ENCODE measurements at places on chromosomes 3 and 15.
A peak's percentile ranks its signal among the peaks of the same experiment; 100 is the strongest.

- DNase-seq, result peak; percentile 92
Observed at GRCh38 chr3:137032465-137033120, 74.8 kb downstream of the IL20RB start.

DNA sequence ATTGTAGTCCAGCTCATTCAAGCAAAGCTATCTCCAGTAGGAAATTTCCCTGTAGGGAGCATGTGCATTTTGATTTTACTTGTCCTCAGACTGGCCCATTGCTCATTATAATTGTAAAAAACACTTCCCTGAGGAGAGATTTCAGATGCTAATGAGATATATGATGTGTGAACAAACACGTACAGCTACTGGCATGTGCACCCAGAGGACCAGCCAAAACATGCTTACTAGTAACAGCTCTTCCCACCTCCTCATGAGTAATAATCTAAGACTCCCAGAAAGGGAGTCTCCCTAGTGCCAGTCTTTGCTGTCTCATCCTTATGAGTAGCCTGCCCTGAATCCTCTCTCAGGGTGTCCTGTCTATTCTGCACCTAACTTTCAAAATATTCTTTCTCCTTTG is 43.4 kb downstream of the FBXO22 start:
- DNase-seq, result no peak

GRCh38 chr3:169072494-169072893 is 591.0 kb downstream of the MECOM start:
- DNase-seq, result no peak

DNA sequence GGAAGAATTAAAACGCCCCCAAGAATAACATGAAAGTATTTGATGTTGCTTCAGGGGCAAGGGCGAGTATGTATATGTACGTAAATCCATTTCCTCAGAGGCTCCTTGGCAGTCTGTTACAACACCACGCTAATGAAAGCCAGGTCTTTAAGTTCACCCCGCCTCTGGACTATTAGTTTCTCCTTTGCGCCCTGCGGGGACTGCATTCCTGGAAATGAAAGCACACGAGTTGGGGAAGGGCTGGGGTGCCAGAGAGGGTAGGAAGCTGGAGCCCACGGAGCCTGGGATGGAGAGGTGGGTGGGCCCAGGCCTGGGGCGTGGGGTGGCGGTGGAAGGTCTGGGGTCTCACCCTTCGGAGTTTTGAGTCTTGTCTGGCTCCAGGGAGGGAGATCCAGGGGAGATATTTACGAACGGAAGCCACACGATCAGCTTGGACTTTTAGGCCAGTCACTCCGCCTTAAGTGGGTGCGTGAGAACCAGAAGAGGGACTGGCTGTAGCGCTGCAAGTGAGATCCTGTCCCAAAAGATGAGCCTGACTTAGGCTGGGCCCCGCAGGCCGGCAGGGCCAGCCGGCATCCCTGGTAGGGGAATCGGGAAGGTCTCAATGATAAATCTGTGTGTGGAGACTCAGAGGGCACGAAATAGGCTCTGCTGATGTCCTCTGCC is 1.6 kb upstream of the PLCL2 start:
- peak; percentile 21 for DNase-seq

- DNase-seq, result no peak
Observed at GRCh38 chr3:134752761-134753461, 42.1 kb upstream of the EPHB1 start.

- no peak for DNase-seq
Observed at GRCh38 chr3:49647741-49648140, 26.4 kb upstream of the APEH start.

DNA sequence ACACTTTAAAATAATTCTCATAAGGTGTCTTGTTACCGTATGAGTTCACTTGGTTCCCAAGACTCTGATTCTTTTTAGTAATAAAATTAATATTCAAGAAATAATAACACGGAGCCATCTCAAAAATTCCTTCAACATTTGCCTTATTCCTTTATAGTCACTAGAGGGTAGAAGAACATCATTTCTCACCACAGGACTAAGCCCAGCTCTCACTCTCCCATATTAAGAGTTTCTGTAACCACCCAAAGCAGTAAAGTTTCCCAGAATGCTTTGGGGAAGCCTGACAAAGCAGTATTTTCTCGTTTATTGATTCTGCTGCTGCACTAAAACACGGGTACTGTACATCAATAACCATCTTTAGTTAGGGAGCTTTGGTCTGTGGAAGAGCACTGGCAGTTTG is 114.9 kb downstream of the MCTP2 start:
- no peak for DNase-seq

DNA sequence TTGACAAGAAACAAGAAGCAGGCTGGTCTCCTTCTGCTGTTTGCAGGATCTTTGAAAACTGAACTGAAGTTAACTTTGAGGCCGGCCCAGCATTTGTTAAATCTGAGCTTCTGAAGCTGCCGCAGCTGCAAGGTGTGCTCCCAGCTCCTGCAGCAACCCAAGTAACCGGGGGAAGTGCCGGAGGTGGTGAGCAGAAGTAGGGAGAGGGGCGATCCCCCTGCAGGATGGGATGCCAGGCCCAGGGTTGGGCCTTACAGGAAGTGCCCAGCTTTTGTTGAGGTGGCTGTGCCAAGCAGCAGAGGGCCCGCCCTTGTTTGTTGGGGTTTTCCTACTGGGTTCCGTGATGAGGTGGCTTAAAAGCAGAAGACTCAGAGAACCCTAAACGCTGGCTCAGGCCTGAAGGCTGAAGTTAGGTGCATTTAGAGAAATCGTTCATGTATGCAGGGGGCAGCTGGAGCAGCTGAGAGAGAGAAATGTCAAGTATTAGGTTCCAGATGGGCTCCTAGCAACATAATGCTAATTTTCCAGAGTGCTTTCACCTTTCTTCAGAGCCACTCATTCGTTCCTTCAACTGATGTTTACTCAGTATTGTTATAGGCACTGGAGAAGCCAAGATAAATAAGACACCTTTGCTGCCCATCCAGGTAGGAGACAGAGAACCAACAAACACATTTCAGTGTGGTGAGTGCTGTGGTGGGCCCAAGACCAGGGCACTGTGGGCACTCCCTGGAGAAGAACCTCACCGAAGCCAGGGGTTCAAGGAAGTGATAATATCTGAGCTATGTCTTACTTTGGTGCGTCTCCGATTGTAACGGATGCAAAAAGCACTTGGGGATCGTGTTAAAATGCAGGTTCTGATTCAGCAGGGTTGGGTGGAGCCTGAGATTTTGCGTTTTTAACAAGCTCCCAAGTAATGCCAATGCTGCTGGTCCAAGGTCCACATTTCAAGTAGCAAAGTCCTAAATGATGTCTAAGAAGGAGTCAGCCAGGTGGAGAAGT is 42.2 kb upstream of the PLCL2 start:
- no peak for DNase-seq

DNA sequence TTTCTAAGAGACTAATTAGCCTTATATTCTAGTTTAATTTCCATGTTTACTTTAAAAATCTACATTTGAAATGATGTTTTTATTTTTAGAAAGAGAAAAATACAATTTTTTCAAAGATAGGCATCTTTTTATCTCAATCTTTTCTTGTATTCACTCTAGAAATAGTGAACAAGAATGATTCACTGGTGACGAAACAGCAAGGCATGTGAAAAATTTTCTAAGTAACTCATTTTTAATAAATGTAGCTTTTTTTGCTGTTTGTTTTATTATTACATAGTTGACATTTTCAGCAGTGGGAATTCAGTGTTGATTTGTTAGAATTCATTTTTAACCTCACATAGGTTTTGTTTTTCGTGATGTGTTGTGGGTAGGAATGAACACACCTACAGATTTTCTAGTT is 1226.4 kb downstream of the NSUN3 start:
- DNase-seq, result no peak

GRCh38 chr3:18787441-18787840 is 360.9 kb upstream of the KCNH8 start:
- no peak for DNase-seq

GRCh38 chr15:73318463-73319351 is 50.1 kb downstream of the HCN4 start:
- DNase-seq, result peak; percentile 75

DNA sequence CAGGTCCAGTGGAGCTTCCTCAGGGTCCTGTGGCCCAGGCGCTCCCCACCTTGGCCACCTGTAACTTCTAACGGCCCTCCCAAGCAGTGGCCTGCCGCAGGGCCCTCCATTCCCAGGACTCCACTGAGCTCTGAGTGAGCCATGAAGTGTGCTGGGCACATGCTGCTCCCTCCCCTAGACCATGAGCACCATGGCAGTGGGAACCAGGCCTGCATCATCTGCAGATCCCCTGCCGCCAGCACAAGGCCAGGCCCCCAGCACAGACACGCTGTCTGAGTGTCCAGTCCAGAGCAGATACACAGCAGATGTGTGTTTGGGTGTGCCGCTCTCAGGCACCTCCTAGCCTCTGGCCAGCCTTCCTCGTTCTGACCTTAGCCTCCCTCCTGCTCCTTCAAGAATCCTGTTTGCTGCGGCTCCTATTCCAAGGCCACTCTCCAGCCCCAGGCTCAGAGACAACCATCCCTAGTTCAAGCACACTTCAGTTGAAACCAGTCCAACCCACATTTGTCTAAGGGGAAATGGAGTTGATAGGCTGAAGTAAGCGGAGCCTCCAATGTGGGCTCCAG is 7.0 kb upstream of the KLF15 start:
- DNase-seq, result no peak

DNA sequence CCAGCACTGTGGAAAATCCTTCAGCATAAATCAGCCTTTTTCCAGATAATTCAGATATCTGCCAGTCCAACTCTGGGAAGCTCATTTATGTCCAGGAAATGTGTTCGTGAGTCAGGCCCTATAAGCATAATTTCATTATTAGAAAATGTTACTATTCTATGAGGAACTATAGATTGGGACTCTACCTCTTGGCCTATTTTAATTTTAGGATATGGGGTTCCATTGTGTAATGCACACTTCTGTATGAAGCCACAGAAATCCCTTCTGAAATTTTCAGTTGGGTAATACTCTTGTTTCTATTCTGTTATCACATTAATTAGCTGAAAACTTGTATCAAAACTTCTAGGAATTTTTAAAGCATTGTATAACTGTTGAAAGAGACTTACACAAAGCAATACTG is 43.9 kb upstream of the IL12A start:
- DNase-seq, result no peak

DNA sequence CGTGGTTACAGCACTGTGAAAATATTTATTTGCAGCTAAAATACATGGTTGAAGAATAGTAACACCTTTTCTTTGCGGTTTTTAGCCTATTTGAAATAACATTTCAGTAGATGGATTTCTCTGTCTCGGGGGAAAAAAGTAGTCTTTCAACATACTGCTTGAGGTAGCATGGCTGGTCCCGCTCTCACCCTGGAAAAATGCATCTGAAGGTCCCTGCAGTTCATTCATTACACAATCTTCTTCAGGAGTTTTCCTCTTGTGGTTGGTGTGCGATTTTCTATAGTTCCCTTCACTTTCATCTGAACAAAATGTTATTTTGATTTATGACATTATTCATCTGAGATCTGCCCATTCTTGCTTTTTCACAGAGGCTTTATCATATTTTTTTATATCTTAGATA is 75.9 kb downstream of the STRIT1 start:
- DNase-seq, result no peak

DNA sequence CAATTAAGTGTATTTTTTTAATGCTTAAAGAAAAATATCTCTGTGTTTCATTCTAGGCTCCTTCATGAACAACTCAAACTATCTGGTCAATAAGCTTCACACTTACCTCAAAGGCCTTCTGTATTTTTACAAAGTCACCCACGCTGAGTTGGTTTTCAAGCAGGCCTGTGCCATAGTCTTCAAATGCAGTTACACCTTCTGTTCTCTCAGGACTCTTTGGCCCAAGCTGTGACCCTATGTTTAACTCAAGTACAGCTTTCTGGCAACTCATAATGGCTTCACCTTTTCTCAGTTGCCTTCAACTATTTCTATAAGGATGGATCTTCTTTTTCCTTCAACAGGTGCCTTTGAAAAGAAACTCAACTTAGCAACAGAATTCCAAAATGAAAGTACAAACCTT is 587 bp downstream of the WDR49 start:
- peak; percentile 14 for DNase-seq

- no peak for DNase-seq
Observed at GRCh38 chr3:112143689-112144088, 10.6 kb upstream of the GCSAM start.

DNA sequence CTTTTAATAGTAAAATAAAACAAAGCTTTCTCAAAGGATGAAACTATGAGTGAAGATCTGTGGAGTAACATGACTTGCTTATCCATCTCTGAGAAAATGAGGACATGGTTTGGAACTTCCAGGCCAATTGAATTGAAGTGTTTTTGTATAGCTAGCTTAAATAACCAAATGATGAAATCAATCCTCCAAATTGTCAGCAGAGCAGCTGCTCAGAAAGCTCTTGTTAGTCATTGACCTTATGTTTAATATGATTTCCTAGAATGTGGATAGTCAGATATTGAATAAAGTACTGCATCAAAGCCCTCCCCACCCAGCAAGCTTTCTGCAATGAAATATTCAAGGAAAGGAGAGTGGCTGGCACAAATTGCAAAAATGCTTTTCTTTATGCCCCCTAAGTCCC is 437.2 kb downstream of the MFSD1 start:
- DNase-seq, result no peak

- peak; percentile 46 for DNase-seq
Observed at GRCh38 chr15:78075490-78076230, 1.9 kb downstream of the TBC1D2B start.

DNA sequence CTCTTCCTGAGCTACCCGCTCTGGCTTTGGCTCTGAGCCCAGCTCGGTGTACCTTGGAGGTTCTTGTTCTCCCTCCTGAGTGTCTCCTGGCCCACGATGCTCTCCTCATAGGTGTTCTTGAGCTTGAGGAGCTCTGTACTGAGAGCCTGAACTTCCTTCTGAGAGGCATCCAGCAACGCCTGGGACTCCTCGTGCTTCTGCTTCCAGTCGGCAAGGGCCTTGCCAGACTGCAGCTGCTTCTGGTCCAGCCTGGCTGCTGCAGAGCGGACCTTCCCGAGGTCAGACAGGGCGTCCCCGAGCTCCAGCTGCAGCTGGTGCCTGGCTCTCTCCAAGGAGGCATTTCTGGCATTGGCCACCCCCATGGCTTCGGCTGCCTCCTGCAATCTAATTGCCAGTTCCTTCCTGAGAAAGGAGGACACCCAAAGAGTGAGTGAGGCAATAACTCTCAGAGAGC is 99.8 kb downstream of the MYH15 start:
- no peak for DNase-seq

- no peak for DNase-seq
Observed at GRCh38 chr3:57709559-57709958, 16.7 kb upstream of the DENND6A start.

GRCh38 chr3:1404270-1404962 is 311.6 kb downstream of the CNTN6 start:
- DNase-seq, result no peak

DNA sequence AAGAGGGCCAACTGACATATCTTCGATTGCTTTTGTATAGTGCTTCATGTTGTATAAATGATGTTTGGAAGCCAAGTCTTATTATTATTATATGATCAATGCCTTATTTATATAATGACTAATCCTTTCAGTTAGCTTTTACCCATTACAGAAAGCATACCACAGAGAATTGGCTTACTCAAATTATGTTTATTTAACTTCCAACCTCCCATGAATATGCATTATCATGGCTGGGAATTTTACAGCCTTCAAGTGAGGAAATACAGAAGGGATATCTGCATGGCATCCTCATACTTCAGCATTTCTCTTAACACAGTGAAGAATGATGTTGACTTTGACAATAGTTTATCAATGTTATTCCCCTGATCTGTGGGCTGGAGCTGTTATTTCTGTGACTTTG is 225.9 kb upstream of the GAP43 start:
- DNase-seq, result no peak

GRCh38 chr3:107634099-107634489 is 111.3 kb downstream of the BBX start:
- no peak for DNase-seq

All from iPS-NIHi11 (cell line).